ENCODE measurements at places on chromosomes 12 and 14. TPM values are rescaled to one million over a fixed set of nuclear protein-coding genes. Genes with fewer than 3 reads are reported as not detected.

The HOXC12 gene
- total RNA-seq, result 0.62 TPM

The ANHX gene
- not detected for total RNA-seq

The ACOT2 gene
- total RNA-seq, result 102 TPM

The NELL2 gene
- not detected for total RNA-seq

The COX8C gene
- not detected for total RNA-seq

The ANO4 gene
- 0.99 TPM for total RNA-seq

The LGR5 gene
- not detected for total RNA-seq

The C12orf76 gene
- total RNA-seq, result 10.7 TPM

The PTCSC3 gene
- not detected for total RNA-seq

The PLEKHD1 gene
- 1.1 TPM for total RNA-seq

The HPD gene
- total RNA-seq, result 0.13 TPM

The SLC15A4 gene
- 48.6 TPM for total RNA-seq

The SETD3 gene
- 149 TPM for total RNA-seq

The RTL1 gene
- not detected for total RNA-seq

The PRH2 gene
- not detected for total RNA-seq

The VRTN gene
- not detected for total RNA-seq

The TSHR gene
- total RNA-seq, result not detected

The HSPB8 gene
- 237 TPM for total RNA-seq

The CCDC177 gene
- not detected for total RNA-seq

The FGF23 gene
- total RNA-seq, result not detected

The OTOGL gene
- total RNA-seq, result 0.05 TPM

The CORO1C gene
- 85.3 TPM for total RNA-seq

The JKAMP gene
- total RNA-seq, result 141 TPM

The SERPINA4 gene
- not detected for total RNA-seq

The GAPDH gene
- 7,261 TPM for total RNA-seq

The C1RL gene
- total RNA-seq, result 12.1 TPM

The SLC2A14 gene
- not detected for total RNA-seq

The TAS2R13 gene
- total RNA-seq, result 1.2 TPM

The ACOT6 gene
- not detected for total RNA-seq

The DIO2 gene
- 30.7 TPM for total RNA-seq

The CDC42BPB gene
- total RNA-seq, result 63.4 TPM

The CSRNP2 gene
- total RNA-seq, result 40.0 TPM

The FAM222A gene
- 9.1 TPM for total RNA-seq

The NPFF gene
- not detected for total RNA-seq

The RGS6 gene
- total RNA-seq, result not detected

The OVCH1 gene
- 0.64 TPM for total RNA-seq

The ANAPC7 gene
- total RNA-seq, result 81.3 TPM

The TAS2R20 gene
- total RNA-seq, result 0.68 TPM

The CD4 gene
- not detected for total RNA-seq

The CLEC4E gene
- total RNA-seq, result not detected

The NOVA1 gene
- total RNA-seq, result 1.5 TPM

The KRT82 gene
- not detected for total RNA-seq

The NGB gene
- not detected for total RNA-seq

The TAS2R8 gene
- total RNA-seq, result 0.21 TPM

The GLIPR1 gene
- total RNA-seq, result 15.9 TPM

The L3HYPDH gene
- 44.3 TPM for total RNA-seq

The AGAP2 gene
- total RNA-seq, result 9.8 TPM

The ESPL1 gene
- 0.53 TPM for total RNA-seq

The RNASE7 gene
- 0.16 TPM for total RNA-seq

The FAM186B gene
- 0.10 TPM for total RNA-seq

The SYNE3 gene
- total RNA-seq, result 5.2 TPM

The FAM181A gene
- not detected for total RNA-seq

The PPP4R4 gene
- 0.75 TPM for total RNA-seq

The FZD10 gene
- total RNA-seq, result not detected

The KCNC2 gene
- total RNA-seq, result not detected

The AICDA gene
- not detected for total RNA-seq
